ENCODE measurements at places on chromosomes 3 and 15. TPM values are rescaled to one million over a fixed set of nuclear protein-coding genes. Genes with fewer than 3 reads are reported as not detected.

KLHL6 gene
- 1.6 TPM for polyA plus RNA-seq

GRCh38 chr15:70179309-70179892 is 81.7 kb upstream of the TLE3 start:
- DNase-seq: no peak

GRCh38 chr3:120775411-120775810 is 32.9 kb downstream of the GTF2E1 start:
- no peak for DNase-seq

- no peak for DNase-seq
Observed at GRCh38 chr3:181174676-181175233, 185.2 kb upstream of the DNAJC19 start.

- no peak for DNase-seq
Observed at GRCh38 chr15:75921732-75922703, 18.3 kb downstream of the FBXO22 start.

INKA1 gene
- 7.4 TPM for polyA plus RNA-seq

DNA sequence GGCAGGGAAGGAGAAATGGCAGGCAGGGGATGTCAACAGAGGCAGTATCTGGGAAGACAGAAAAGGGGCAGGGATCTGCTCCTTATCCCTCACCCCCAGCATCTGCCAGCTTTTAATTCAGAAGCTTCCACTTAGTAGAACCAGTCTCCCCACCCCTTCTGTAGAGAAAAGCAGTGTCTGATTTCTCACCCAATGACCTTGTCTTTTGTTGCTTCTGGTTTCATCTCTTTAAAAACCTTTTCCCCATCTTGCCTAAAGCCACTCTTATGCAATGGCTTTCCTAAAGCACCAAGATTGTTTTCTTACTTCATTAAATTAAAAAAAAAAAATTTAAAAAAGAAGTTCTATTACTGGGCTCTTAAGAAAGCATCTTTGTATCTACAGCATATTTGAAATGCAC is 27.8 kb downstream of the ARHGEF3 start:
- no peak for DNase-seq

PRR20G gene
- not detected for polyA plus RNA-seq

TIGIT gene
- polyA plus RNA-seq: 0.25 TPM

DNA sequence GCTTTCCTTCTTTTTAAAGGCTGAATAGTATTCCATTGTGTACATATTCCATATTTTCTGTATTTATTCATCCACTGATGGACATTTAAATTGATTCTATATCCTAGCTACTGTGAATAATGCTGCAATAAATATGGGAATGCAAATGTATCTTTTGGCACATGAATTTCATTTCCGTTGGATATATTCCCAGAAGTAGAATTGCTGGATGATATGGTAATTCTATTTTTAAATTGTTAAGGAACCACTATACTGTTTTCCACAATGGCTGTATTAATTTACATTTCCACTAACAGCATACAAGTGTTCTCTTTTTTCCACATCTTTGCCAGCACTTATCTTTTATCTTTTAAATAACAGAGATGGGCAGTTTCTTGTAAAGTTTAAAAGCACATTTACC is 302.7 kb downstream of the CTNNB1 start:
- DNase-seq: peak; percentile 17

TFDP2 gene
- polyA plus RNA-seq: 41.3 TPM
